Progenitor cell of endocrine pancreas (in vitro differentiated cells): ENCODE measurements at places on chromosomes 12 and 14.

GRCh38 chr14:95440496-95440895, 76.0 kb downstream of the SYNE3 start:
- H3K27me3 ChIP-seq = peaks cover 3% of the 10 kb centered on the region
- peaks cover 17% of the 10 kb centered on the region for H3K4me1 ChIP-seq
- peaks cover 1% of the 10 kb centered on the region for H3K36me3 ChIP-seq
- DNase-seq = no peak
- H3K27ac ChIP-seq = no peak overlapping the region

GRCh38 chr12:111766608-111767361, at the start of gene ALDH2:
TSS of gene ALDH2 (plus strand) at chr12:111766933. CDS start at chr12:111766983, 50 bp downstream.
- peaks cover 13% of the 10 kb centered on the region for H3K4me1 ChIP-seq
- peaks cover 11% of the 10 kb centered on the region for H3K27me3 ChIP-seq
- H3K27ac ChIP-seq = peak within 1 kb of the TSS; percentile 93
- H3K4me3 ChIP-seq = peak within 1 kb of the TSS; percentile 89

- H3K4me3 ChIP-seq = no peak overlapping the region
- DNase-seq = no peak
- no peaks in the 10 kb centered on the region for H3K36me3 ChIP-seq
- no peaks in the 10 kb centered on the region for H3K4me1 ChIP-seq
- no peak overlapping the region for H3K27ac ChIP-seq
- no peaks in the 10 kb centered on the region for H3K27me3 ChIP-seq
Measured at GRCh38 chr14:93133464-93133863, 17.7 kb upstream of the ITPK1 start.

DNA sequence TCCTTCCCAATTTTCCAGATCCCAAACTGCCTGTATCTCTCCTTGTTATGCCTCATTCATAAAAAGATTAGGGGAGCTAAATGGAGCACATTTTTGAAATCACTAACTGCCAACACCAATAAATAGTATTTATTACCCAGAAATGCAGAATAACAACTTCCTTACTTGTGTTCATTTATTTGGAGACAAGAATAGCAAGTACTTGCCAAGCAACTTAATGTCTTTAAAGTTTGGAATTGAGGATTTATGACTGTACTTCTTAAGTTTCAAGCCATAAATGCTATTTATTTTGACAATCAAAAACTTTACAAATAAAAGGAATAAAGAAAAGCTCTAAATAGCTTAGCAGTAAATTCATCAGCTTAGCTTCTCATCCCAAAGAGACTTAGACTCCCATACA, 626.1 kb upstream of the NOVA1 start:
- peaks cover 1% of the 10 kb centered on the region for H3K36me3 ChIP-seq
- H3K4me3 ChIP-seq = no peak overlapping the region
- H3K4me1 ChIP-seq = no peaks in the 10 kb centered on the region
- H3K27me3 ChIP-seq = no peaks in the 10 kb centered on the region
- H3K27ac ChIP-seq = no peak overlapping the region

DNA sequence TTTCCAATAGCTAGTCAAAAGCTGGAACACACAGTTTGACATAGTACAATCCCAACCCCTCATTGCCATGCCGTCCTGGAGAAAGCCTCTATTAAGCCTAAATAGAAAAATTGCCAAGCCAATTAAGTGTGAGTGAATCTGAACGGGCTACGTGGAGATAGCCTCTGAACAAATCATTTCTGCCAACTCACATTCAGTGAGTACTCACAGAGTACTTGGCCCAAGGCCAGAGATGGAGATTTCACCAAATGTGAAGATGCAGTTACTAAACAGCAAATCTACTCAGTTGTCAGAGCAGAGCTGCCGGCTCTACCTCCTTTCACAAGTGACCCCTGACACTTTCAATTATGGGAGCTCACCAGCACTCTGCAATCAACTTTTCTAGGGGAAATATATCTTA, 350.0 kb downstream of the GALC start:
- no peak overlapping the region for H3K4me3 ChIP-seq
- no peaks in the 10 kb centered on the region for H3K27me3 ChIP-seq
- H3K4me1 ChIP-seq = no peaks in the 10 kb centered on the region
- H3K27ac ChIP-seq = no peak overlapping the region
